Kasumi-1 (cell line): ENCODE measurements at places on chromosomes 2 and 18.

DNA sequence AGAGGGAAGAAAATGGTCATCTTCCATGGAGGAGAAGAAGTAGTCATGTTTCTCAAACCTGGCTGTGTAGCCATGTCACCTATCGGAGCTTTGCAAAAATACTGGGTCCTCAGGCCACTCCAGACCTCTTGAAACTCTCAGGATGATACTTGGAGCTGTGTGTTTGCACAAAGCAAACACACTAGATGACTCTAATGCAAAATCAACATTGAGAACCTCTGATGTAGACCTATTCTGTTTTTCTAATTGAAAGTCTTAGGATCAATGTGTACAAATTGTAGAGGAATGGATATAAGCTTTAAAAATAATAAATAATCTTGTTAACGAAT is 444.3 kb downstream of the RND3 start:
- no peak for DNase-seq

- no peak for DNase-seq
These were observed 211.6 kb downstream of the EN1 start for GRCh38 chr2:118635891-118636290.

DNA sequence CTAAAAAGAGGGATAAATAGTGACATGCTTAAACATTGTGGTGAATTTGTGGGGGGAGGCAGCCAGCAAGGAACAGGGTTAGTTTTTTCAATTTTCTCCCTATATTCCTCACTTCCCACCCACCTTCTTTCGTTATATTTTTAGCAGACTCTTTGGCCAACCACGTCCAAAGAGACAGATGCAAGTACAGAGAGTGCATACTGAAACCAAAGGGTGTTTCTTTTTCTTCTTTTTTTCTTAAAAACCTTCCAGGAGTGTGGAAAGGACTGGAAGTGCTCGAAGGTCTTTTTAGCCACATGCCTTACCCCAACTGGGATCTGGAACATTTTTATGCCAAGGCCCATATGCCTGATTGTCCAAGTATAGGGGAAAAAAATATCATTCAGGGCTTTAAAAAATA is 59.0 kb downstream of the TNP1 start:
- no peak for DNase-seq

- DNase-seq: peak; percentile 23
These were observed 12.2 kb downstream of the PKDCC start for GRCh38 chr2:42060028-42060427.

- DNase-seq: peak; percentile 81
These were observed 309.3 kb upstream of the PIK3C3 start for GRCh38 chr18:41645589-41646360.

GRCh38 chr2:128498086-128498485 is 179.4 kb upstream of the HS6ST1 start:
- no peak for DNase-seq

- DNase-seq: no peak
These were observed 46.3 kb downstream of the MYO7B start for GRCh38 chr2:127581516-127582490.

- DNase-seq: peak; percentile 28
These were observed 242.6 kb downstream of the PHLPP1 start for GRCh38 chr18:62957885-62958472.

- no peak for DNase-seq
These were observed 752.6 kb upstream of the ID2 start for GRCh38 chr2:7929281-7929680.

GRCh38 chr2:88053296-88053695 is 2.3 kb downstream of the KRCC1 start:
- DNase-seq: no peak

DNA sequence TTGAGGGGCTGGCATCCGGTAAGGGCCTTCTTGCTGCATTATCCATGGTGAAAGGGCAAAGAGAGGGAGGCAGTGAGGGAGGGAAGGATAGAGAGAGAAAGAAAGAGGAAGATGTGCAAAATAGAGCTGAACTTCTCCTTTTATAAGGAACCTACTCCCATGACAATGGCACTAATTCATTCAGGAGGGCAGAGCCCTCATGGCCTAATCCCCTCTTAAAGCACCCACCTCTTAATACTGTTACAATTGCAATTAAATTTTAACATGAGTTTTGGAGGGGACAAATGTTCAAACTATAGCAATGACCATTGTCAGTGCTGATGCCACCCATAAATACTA is 60.2 kb downstream of the CXCR4 start:
- DNase-seq: peak; percentile 69

- no peak for DNase-seq
These were observed 45.2 kb upstream of the PGAP1 start for GRCh38 chr2:196971574-196972279.

DNA sequence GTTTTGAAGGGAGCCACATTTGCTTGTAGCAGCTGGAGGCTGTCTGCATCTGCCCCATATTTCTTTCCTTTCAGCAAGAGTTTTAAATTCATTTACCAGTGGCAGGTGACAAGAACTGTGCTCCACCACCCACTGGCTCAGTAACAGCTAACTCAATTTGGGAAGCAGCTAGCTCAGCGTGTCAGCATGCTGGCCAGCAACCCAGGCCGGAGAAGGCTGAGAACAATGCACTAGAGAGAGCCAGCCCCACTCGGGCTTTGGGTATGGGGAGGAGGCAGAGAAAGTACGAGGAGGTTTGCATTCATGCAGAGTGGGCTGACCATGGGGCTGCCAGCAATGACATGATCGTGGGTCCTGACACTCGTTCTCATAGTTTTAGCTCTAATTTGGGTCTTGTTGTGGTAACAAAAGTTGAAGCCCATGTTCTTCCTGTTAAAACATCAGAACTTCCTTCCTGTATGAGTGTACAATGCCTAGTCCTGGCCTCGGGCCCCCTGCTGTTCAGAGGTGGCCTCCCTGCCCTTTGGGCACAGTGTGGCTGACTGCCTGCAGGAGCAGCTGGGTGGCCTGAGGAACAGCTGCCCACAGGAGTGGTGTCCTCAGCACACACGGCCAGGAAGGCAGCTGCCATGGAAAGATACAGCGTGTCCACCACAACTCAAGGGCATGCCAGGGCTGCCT is 23.0 kb downstream of the CDC42EP3 start:
- peak; percentile 88 for DNase-seq

- no peak for DNase-seq
These were observed 144.7 kb downstream of the CYRIA start for GRCh38 chr2:16520891-16521290.

DNA sequence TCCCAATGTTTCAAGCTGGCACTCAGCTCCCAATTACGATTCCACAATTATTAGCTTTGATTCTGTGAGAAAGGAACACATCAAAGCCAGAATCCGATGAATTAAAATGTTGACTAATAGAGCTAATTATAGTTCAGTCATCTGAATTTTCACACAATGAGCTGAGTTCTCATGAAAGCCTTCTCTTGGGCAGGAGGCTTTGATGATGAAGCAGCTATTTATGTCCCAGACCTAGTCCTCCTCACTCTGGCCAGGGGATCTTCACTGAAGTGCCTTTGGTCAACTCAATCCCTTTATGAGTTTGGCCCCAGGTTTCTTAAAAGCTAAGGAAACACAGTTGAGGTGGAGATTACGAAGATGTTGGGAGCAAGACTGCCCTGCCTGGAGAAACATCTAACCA is 74.7 kb upstream of the PPM1B start:
- DNase-seq: no peak

- no peak for DNase-seq
These were observed 174.9 kb downstream of the SOX11 start for GRCh38 chr2:5867056-5867455.

DNA sequence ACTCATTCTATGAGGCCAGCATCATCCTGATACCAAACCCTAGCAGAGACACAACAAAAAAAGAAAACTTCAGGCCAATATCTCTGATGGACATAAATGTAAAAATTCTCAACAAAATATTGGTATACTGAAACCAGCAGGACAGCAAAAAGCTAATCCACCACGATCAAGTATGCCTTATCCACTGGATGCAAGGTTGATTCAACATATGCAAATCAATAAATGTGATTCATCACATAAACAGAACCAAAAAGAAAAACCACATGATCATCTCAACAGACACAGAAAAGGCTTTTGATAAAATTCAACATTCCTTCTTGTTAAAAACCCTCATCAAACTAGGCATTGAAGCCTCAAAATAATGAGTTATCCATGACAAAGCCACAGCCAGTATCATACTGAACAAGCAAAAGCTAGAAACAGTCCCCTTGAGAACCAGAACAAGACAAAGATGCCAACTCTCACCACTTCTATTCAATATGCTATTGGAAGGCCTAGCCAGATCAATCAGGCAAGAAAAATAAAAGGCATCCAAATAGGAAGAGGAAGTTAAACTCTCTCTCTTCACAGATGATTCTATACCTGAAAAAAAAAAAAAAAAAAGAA is 45.3 kb downstream of the RTTN start:
- DNase-seq: no peak

GRCh38 chr2:144559681-144560080 is 39.8 kb upstream of the ZEB2 start:
- no peak for DNase-seq

DNA sequence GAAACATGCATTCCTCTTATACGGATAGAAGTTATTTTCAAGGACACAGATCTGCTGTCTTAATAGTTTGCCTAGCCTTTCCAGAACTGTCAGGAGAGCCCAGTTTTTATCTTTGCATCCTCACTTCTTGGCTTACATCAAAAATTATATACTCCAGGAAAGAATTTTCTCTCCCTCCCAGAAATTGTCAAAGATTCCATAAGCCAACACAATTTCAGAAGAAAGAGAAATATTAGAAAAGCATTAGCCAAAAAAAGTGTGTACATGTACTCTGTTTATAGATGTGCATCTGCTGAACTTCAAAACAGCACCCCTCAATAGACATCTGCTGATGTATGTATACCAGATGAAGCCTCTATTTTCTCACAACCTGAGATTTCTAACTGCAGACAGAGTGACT is 210.4 kb downstream of the METTL4 start:
- DNase-seq: no peak

- DNase-seq: no peak
These were observed 30.1 kb downstream of the HRH4 start for GRCh38 chr18:24490539-24490938.

DNA sequence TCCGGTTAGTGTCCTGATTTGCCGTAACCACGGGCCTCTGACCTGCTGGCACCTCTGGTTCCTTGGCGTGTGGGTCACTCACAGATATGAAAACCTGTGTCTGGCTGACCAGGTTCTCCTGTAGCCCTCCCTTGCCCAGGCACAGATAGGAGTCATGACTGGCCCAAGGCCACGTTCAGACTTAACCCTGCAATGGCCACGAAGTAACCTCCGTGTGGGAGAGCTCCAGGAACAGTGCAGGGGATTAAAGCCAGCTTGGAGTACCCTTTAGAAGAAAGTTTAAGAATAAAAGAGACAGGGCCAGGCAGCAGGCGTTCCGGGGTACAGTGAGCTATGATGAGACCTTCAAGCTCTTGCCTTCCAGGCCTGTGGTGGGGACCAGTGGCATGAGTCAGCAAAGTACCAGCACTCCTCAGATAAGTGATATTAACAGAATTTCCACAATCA is 25.5 kb downstream of the CENPO start:
- no peak for DNase-seq

- no peak for DNase-seq
These were observed 149.2 kb downstream of the ABCA12 start for GRCh38 chr2:214989187-214989586.

- peak; percentile 87 for DNase-seq
These were observed 303.9 kb downstream of the ZNF407 start for GRCh38 chr18:74901362-74902146.

GRCh38 chr2:194328456-194328855 is 1328.6 kb upstream of the SLC39A10 start:
- no peak for DNase-seq

- DNase-seq: no peak
These were observed 430.4 kb upstream of the HS6ST1 start for GRCh38 chr2:128748835-128749605.

DNA sequence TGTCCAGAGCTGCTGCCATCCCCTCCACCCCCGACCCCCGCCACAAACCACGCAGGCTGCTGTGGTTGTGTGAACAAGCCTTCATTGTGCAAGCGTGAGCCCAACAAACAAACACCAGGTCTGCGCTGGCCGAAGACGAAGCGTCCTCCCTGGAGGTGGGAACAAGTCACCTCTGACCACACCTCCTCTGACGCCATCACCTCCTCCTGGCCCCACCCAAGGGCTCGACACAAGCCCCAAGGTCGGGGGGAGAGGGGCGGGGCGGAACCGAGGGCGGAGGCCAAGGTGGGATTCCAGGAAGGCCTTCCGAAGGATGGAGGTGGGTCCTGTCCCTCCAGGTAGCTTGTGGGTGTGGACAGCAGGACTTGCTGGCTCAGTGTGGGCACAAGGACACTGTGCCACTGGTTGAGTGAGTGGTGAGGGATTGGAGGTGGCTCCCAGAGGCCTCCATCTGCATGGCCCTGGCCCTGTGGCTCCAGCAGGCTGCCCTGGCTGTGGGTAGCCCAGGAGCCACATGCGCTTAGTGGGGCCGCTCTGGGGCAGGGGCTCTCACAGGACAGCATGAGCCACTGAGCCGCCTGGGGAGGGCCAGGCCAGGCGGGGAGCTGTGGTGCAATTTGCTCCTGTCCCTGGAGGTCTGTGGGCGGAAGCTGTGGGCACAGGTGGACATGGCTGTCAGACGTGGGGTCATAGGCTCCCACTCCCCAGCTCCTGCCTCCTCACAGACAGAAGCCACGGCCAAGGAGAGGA is 7.4 kb upstream of the GPR17 start:
- no peak for DNase-seq

- no peak for DNase-seq
These were observed 55.5 kb upstream of the RAB6D start for GRCh38 chr2:131419441-131419840.

DNA sequence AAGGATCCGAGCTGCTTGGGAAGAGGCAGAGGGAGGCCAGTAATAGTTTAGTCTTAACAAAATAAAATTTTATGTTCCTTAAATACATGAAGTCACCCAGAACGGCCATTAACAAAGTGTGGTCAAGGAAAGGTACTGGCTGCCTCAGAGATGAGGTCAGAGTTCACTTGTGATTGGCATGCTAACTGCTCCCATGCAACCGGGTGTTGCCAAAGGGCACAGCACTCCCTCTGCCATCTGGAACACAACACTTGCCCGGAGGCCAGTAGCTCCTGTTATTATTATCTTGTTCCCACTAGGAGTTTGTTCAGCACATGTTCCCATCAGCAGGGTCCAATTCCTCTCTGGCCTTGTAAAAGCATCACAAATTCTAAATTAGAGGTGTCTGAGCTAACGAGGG is 207.0 kb downstream of the CYP26B1 start:
- no peak for DNase-seq

- DNase-seq: peak; percentile 31
These were observed 112.4 kb downstream of the CYRIA start for GRCh38 chr2:16553226-16553625.

- DNase-seq: no peak
These were observed 5.3 kb upstream of the ARHGAP15 start for GRCh38 chr2:143123911-143124310.

GRCh38 chr2:119827866-119828507 is 68.3 kb downstream of the PTPN4 start:
- DNase-seq: no peak

DNA sequence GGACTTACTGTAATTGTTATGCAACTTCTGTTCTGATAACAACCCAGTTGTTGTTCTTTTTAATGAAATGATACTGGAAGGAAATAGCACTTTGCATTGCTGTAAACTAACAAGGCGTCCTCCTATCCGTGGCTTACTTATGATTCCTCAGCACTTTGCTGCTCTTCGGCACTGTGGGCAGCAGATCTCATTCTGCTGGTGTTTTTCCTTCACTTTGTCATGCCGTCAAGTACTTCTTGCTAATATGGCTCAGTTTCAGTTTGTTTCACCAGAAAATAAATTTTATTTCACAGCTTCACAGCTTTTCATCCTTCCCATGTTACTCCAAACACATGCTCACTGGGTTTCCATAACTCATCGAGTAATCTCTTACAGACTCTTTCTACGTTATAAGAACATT is 289.3 kb downstream of the MEIS1 start:
- no peak for DNase-seq
